CD4-positive, alpha-beta T cell treated with Interleukin-15 for 4 hours (primary cell): ENCODE measurements at places on chromosomes 5 and 9.

DNA sequence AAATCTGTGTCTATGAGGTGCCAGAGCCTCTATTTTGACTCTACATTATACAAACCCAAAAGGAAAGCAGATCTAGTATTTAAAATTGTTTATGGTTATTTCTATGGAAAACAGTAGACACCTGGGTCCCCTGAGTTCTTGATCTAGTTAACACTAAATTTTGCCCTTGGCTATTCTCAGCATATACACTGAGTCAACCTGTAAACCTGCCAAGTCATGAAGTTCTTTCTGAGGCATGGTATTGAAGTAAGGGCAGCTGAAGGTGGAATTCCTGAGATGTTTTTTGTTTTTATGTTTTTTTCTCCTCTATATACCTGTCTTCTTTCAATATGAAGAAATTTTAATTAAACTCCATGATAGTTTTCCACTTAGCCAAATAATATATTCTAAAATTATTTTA, 120.2 kb downstream of the PDE4D start:
- no peak for DNase-seq

GRCh38 chr9:32092031-32092430, 292.4 kb upstream of the ACO1 start:
- DNase-seq = no peak

GRCh38 chr9:132157347-132158116, 4.3 kb upstream of the NTNG2 start:
- no peak for DNase-seq

DNA sequence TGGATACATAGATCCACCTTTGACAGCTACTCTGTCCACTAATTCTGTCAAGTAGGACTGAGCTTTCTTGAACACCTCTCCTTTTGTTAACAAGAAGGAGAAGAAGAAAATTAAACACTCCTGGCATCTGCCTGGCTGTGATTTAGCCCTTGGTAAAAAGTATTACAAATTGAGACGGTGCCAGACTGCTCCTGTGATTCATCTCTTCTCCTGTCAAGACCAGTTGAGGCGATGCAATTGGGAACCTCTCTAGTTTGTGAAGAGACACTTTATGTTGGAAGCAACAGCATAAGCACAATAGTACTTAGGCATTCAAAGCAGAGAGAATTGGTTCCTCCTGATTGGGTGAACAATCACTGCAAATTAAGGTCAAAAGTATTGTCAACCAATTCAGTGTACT, 72.7 kb downstream of the GHR start:
- DNase-seq = no peak

GRCh38 chr5:14594378-14595074, 12.9 kb downstream of the OTULINL start:
- DNase-seq = no peak

DNA sequence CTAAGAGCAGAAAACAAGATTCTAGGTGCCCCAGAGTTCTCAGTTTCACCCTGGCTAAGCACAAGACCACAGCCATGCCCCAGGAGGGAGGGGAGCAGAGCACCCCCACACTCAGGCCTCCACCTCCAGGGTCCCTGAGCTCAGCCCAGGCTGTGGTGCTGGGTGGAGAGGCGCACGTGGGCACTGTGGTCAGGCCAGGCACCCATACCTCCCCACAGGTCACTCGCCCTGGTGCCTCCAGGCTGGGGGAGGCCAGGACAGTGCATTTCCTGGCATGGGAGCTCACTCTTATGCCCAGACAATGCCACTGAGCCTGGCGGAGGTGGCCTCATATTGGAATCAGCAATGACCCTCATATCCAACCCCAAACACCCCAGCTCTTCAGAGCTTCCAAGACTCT, 78.8 kb downstream of the HRH2 start:
- no peak for DNase-seq

DNA sequence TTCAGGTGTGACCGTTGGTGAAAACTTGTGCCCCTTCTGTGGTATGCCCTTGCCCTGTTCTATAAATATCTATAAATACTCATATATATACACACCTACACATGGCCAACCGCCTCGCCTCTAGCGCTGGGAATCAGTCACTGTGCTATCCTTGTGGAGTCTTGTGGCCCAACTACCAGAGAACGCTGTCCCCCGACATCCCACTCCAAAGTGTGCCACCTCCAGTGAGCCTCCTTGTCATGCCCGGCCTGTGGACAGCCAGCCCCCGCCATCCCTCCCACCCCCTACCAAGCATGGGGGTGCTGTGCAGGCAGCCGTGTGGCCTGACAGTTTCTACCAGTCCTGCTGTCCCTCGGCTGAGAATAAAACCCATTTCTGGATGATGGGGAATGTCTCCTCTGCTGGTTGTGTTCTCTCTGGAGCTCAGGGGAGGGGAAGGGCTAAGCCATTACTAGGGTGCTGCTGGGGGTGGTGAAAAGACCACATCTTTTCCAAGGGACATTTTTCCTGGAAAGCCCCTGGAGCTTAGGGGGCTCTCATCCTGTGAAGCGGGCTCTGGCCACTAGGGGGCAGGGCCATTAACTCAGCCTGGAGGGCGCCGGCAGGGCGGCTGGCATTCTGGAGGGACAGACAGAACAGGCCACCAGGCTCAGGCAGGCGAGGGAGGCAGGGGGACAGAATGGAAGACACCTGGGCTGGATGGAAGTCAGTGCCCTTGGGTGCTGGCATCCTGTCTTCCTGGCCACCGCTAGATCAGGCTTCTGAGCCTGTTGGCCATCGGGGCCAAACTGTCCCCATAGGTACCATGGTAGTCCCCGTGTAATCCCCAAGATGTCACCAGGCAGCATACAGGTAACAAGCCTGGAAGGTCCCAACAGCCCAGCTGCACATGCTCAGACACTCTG, 20.7 kb downstream of the GOLGA2 start:
- DNase-seq = peak; percentile 48

- DNase-seq = no peak
Observed at GRCh38 chr9:69601698-69602097, 70.5 kb downstream of the APBA1 start.

DNA sequence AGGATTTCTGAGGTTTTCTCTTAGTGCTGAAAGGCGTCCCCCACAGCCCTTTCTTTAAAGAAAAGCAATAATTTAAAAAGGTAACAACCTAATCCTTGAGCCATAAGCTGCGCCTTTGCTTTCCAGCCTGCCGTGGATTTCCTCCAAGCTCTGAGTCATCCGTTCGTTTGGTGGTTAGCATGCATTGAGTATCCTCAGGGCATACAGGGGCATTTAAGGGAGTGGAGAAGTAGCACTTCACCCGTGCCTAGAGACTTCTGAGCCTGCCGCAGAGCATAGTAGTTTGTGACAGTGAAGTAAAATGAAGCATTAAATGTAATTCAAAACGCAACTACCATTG, 892 bp upstream of the TNC start:
- no peak for DNase-seq

DNA sequence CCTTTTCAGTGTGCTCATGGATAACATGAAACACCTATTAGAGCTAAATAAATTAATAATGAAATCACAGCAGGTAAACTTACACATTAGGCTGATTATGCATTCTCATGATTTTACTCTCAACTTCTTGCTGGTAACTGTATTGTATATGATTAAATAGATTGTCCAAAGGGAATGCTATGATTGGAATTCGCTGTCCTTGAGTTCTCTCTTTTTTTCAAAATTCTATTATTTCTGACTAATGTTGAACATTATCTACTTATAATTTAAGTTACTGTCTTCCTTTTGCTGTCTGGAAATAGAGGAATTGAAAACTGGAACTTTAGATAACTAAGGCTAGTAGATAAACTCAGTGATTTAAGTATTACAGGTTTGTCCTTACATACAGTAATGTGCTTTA, 13.1 kb downstream of the CENPH start:
- DNase-seq = no peak

DNA sequence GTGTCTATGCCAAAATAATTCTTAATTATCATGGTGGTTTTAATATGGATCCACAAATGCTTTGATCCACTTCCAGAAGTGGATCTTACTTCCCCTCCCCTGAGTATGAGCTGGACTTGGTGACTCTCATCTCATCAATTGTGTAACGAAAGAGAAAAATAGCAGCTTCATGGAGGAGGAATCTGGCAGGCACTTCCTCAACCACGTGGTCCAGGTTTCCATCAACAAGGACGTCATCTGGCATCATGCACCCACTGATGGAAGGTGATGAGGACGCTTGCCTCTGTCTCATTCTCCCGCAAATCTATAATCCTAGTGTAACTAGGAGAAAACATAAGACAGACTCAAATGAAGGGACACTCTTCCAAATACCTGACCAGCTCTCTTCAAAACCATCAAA, 54.6 kb upstream of the S1PR3 start:
- DNase-seq = no peak

DNA sequence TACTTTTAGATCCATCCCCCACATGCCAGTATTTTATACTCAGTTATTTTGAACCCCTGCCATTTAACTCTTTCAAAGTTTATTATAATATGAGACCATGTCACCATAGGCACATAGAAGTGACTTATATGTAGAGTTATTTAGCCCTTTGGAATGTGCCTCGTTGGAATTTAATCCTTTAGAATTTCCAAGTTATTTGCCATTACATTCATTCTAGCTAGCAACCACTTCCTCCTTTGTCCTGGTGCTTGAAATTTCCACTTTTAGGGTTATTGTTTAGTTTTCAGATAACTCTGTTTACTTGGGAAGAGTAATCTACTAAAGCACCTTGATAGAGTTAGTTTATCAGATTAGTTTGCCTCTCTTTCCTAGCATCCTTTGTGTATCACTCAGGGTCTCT, 82.8 kb upstream of the TLE1 start:
- DNase-seq = no peak

DNA sequence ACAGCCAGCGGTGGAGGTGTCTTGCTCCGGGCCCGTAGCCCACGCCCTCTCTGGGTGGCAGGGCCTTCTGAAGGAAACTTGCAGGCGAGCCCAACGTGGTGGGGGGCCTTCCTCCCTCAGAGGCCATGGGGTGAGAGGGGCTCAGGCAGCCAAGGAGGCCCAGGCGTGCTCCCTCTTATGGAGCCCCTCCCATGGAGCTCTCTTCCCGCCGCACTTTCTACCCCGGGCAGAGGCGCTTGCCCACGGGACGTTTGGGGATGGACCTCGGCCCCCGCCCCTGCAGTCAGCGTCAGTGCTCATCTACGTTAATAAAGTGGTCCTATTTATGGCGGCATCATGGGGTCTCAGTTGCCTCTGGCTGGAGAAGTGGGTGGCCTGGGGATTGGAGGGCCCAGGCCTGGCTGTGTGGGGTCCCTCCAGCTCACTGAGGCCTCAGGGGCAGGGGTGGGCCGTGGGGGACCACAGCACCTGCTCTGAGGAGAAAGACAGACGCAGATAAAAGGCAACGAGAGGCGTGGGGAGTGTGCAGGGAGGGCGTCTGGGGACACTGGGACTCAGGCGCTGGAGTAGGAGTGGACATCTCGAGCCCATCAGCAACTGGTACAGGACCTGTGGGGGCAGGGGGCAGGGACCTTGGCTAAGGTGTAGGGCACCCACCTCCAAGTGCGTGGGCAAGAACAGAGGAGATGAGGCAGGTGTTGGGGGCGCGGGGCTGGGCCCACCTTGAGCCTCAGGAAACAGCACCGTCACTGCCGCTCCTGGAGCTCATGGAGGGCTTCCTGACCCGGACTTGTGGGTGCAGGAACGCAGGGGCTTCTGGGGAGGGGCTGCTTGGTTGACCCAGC, 33.8 kb downstream of the FAM163B start:
- DNase-seq = no peak

GRCh38 chr5:83645936-83646335, 74.7 kb downstream of the HAPLN1 start:
- no peak for DNase-seq

- no peak for DNase-seq
Observed at GRCh38 chr9:127263237-127263636, 1.3 kb upstream of the GARNL3 start.

GRCh38 chr5:66958980-66959641, 237.5 kb downstream of the CD180 start:
- no peak for DNase-seq

- no peak for DNase-seq
Observed at GRCh38 chr5:95358320-95358719, 32.8 kb upstream of the FAM81B start.

- no peak for DNase-seq
Observed at GRCh38 chr5:109413458-109413857, 3.7 kb upstream of the PJA2 start.

GRCh38 chr5:146921225-146921624, 42.7 kb upstream of the PPP2R2B start:
- DNase-seq = no peak

DNA sequence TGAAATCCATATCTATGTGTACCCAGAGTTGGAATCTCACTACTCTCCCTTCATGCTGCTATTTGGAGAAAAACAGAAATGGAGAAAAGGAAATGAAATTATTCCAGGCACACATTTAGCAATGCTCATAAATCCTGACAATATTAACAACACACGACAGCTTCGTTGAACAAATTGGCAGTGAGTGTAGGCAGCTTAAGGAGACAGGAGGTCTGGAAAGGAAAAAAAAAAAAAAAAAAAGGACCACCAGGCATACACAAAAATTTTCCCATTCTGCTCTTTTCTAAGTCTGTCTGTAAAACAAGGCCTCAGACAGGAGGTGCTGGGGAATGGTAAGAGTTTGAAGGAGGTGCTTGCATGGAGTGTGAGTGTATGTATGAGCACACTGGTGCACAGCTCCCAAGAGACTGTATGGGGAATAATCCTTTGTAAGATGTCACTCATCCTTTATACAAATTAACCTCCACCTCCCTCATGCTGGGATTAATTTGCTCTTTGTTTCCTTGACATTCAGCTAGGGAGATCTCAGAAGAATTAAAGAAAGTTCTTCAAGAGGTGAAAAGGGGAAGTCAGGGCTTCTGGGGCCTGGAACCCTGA, 78.9 kb downstream of the ASTN2 start:
- DNase-seq = no peak

GRCh38 chr5:10709933-10710332, 51.1 kb downstream of the DAP start:
- no peak for DNase-seq

GRCh38 chr9:70747261-70747718, 332.8 kb upstream of the KLF9 start:
- no peak for DNase-seq

GRCh38 chr9:35748858-35749514, at the start of the genes GBA2 and RGP1:
TSS of gene GBA2 (minus strand) at chr9:35749228. CDS start at chr9:35748704, 524 bp downstream.
TSS of gene RGP1 (plus strand) at chr9:35749287. CDS start at chr9:35749756, 469 bp downstream.
- DNase-seq = peak; percentile 63

- no peak for DNase-seq
Observed at GRCh38 chr5:588406-588995, 23.6 kb upstream of the CEP72 start.

- DNase-seq = no peak
Observed at GRCh38 chr9:20442461-20443319, 179.6 kb downstream of the MLLT3 start.

- no peak for DNase-seq
Observed at GRCh38 chr5:1659100-1659981, 135.6 kb upstream of the LPCAT1 start.

DNA sequence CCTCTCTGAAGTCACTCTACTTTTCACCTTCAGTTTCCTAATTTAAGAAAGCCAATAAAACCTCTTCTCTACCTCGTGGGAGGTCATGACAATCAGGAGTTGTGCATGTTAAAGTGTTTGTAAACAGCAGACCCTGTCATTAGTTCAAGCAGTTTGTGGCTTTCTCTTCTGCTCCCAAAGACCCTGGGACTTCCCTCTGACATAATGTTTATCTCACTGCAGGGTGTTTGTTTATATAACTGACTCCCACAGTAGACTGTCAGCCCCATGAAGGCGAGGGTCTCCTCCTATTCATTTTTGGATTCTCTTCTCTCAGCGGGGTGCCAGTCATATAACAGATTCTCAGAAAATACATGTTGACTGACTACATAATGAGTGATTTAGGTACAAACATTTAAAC, 360.0 kb upstream of the ZNF462 start:
- no peak for DNase-seq

GRCh38 chr5:14135621-14136020, 7.5 kb upstream of the TRIO start:
- DNase-seq = no peak
